ENCODE measurements at places on chromosomes 1 and 21.

DNA sequence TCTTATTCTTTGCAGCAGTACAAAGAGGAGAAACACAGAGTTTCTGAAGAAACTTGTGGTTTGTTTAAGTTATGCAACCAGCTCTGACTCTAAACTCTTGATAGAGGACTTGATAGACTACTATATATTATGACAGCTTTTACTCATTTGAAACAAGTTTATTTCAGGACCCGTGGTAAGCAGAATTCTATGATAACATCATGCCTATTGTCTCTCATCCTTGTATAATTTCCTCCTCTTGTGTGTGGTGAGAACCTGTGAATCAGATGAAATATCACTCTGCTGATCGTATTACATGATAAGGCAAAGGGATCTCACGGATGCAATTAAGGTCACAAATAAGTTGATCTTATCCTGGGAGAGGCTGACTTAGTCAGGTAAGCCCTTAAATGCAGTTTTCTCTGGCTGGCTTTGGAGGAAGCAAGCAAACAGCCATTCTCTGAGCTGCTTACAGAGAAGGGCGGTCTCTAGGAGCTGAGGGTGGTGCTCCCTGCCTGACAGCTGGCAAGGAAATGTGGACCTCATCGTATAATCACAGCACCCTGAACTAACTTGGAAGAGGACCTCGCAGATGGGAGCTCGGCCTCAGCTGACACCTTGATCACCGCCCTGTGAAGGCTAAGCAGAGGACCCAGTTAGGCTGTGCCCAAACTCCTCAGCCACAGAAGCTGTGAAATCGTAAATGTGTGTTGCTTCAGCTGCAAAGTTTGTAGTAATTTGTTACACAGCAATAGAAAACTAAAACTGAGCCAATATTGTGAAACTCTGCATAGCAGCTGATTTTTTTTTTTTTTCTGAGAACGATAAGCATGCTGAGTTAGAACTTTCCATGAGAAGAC lies 151.1 kb upstream of the DPT start:
- no peak for DNase-seq

GRCh38 chr1:216238844-216239243 lies 184.4 kb downstream of the USH2A start:
- DNase-seq, result no peak

DNA sequence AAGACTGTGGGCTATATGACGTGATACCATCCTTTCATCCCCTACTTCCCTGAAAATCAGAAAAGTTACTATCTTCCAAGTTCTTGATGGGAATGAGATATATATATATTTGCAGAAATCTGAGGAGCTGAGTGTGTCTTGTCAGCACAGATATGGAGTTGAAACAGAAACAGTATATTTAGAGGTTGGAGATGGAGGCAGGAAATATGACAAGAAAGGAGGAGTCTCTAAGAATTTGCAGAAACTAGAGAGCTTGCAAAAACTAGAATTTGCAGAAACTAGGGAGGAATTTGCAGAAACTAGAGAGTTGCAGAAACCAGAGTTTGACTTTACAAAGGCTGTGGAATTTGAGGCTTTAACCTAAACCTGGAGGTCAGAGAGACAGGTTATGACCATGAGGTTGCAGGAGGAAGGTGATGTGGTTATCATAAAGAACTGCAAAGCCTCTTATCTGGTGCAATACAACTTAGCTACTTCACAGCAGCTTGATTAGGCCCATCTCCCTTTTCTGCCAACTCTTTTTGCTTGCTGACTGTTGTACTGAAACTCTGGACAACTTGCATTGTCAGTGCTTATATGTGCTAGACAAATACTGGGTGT lies 22.3 kb downstream of the XCL2 start:
- no peak for DNase-seq

GRCh38 chr1:238469146-238469631 lies 578.5 kb upstream of the ZP4 start:
- DNase-seq, result no peak

GRCh38 chr1:6385488-6386191 lies 7.9 kb downstream of the ACOT7 start:
- no peak for DNase-seq

- no peak for DNase-seq
Measured at GRCh38 chr1:98842241-98842640, 162.4 kb downstream of the PLPPR5 start.

DNA sequence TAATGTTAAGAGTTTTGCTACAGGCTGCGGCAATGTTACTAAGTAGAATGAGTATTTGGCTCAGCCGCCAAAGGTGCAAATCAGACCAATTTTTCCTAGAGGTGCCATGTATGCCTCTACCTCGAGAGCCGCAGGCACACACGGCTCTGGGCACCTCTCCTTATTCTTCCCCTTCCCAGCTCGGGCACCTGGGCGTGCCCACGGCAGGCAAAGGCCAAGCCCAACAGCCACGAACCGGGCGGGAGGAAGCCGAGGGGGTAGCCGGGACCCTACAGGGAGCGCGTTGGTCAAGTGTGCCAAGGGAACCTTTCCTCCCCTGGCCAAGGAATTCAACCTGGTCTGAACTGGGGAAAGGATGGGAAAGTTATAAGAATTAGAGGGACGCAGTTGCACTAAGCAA lies 31.0 kb downstream of the LRRC3 start:
- DNase-seq, result no peak

DNA sequence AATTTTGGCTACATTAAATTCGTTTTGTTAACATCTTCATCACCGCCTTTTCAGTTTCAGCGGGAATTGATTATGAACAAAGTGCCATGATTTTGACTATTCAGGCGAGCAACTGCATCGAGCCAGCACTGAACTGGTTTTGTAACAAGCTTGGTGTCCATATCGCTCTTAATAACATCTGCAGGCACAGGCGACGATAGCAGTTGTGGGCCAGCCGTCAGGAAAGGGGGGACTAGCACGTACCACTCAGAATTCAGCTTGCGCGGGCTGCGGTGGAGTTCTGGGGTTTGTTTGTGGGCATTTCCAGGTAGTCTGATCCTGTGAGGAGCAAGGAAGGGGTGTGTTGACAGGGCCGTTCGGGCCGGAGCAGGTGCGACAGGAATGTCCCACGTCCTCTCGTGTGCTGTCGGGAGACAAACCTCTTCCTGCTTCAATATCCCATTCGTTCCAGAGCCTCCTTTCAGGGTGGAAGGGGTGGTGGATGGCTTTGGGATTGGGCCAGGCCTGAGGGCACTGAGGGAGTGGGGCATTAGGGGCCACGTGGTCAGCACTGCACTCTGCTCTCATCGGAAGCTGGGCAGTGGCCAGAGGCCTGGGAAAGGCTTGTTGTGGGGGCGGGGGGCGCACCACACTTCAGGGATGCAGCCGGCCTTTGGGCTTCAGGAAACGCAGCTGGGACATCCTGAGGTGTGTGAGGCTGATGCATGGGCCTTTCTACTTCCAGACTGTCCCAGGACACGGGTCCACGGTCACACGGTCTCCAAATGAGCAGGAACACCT lies 39.1 kb downstream of the SKI start:
- no peak for DNase-seq

- no peak for DNase-seq
Measured at GRCh38 chr1:174165471-174166137, 6.3 kb downstream of the RABGAP1L start.

- DNase-seq, result no peak
Measured at GRCh38 chr1:55575571-55576279, 360.6 kb upstream of the USP24 start.

DNA sequence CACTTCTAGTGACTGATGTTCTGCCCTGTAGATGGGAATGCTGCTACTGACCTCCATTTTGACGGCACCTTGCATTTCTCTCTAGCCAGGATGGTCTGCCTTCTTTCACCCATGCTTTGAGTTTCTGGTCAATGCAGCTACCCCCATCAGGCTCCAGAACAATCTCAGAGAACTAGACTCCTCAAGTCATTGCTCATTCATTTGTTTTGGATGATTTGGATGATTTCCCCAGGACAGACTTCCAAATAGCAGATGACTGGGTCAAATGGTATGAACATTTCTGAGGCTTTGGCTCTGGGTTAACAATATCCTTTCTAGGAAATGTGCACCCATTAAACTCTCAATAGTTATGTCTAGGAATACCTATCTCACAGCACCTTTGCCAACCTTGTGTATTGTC lies 63.9 kb downstream of the CSMD2 start:
- DNase-seq, result no peak

DNA sequence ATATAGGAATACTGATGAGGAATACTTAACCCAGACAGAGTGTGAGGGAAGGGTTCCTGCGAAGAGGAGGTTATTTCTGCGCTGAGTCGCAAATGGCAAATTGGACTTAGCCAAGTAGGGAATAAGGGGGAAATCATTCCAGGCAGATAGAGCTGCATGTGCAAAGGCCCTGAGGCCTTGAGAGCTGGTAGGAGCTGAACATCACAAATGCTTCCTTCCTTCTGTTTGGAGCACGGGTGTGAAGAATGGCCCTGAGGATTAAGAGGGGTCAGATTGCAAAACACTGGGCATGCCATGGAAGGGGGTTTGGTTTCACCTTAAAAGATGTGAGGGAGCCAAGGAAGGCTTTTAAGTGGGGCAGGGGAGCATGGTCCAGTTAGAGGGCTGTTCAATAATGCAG lies 12.4 kb downstream of the IER5 start:
- no peak for DNase-seq

DNA sequence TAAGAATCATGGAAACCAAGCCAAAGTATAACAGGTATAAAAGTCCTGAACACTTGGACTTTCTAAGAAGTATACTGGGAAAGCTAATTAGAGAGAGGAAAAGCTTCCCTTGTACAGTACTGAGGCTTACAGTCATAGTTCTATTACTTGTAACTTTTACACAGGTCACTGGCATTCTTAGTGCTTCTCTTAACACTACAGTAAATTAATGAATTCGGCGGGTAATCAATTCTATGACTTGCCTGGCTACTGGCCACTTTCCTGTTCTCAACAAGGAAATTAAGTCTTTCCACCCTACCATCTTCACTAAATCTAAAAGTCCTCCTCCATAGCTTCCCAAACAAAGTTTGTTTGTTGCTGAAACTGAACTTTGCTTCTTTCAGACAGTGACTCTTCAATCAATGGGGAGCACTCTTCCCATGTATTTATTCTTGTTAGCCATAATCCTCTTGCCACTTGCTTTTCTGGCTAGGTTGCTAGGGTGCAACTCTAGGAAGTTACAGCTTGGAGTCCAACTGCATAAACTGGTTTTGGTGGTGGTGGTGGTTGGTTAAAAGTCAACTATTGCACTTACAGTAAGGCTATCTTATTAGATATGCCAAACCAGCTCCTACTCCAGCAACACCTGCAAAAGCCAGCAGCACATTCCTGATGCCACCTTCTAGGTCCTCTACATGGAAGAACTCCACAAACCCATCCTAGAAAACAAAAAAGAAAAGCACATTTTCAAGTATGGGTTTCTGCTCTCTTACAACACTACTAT lies 2.4 kb downstream of the MCL1 start:
- no peak for DNase-seq

DNA sequence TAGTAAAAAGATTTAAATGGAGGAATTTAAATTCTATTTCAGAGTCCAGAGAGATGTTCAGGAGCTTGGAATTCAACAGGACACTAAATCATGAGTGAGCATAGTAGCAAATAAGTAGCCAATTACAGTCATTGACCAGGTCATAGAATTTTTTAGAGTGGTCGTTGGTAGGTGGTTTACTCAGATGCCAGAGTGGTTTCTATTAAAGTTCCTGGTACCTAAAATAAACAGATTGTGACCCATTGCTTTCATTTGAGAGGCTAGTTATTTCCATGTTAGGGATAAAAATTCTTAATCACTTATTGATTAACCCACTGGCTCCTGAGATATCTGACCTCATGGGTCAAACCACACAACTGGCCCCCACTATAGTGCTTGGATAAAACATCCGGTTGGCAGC lies 201.3 kb downstream of the ASTN1 start:
- no peak for DNase-seq

GRCh38 chr1:180402001-180402400 lies 100.4 kb downstream of the ACBD6 start:
- DNase-seq, result no peak

DNA sequence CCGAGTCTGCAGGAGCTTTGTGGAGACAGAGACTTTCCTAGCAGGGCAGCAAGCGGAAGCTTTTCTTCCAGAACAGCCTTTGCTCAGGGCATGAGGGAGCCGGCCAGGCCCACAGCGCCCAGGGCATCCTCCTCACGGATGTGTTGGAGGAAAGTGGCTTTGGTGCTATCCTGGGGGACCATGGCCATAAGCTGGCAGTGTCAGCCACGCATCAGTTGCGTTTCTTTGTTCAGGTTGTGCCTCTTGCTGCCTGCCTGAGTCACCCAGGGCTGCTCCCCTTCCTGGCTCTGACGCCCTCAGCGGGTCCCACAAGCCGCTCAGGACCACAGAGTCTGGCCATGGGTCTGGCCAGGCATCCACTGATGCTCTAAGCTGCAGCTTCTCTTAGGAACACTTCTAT lies 39.6 kb upstream of the PRSS38 start:
- DNase-seq, result no peak

DNA sequence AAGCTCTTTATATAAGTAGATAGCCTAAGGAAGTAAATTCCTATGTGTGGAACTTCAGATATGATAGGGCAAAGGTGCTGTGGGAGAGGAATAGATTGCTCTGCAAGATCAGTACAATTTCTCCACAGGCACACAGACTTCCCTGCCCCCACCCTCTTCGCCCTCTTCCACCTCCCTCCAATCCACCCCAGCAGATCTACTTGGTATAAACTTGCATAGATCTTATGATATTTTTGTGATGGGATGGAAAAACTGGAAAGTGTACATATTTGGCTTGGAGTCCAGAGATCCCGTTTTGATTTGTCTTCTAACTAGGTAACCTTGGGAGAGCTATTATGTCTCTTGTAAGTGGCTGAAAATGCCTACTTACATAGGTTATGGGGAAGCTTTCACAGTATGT lies 586.3 kb upstream of the USP24 start:
- no peak for DNase-seq

- DNase-seq, result no peak
Measured at GRCh38 chr1:53725238-53725689, 13.7 kb downstream of the GLIS1 start.

- DNase-seq, result no peak
Measured at GRCh38 chr1:101338714-101339430, 102.1 kb downstream of the S1PR1 start.

GRCh38 chr1:85656948-85657347 lies 51.3 kb downstream of the ZNHIT6 start:
- DNase-seq, result no peak

DNA sequence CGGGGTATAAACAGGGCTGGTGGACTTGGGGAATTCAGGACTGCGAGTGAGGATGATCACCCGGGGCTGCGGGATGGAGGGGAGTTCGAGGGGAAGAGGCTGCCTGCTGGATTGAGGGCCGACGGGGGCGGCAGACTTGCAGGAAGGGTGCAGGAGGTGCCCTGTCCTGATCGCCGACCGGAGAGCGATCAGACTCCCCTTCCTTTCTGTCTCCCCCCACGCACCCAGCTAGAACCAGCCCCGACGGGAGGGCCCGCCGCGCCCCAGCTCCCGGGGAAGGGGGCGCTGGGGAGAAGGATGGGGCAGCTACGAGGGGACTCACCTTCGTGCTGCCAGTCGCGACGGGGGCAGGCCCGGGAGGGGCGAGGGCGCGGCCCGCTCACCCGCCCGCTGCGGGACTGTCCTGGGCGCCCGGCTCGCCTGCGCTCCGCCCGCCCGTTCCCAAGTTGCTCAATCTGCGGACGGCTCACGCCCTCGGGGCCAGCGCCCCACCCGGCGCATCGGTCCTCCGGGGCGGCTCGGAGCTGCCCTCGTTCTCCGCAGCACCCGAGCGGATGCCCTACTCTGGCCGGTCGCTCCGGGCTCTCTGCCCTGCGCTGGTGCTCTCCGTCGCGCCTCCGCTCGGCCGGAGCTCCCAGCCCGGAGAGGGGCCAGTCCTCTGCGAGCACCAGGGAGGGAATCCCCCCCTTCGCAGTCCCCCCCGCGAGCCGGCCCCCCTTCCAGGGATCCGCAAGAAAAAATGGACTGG lies at the start of gene RSPO1:
Gene RSPO1, minus strand, starts transcription at position 649 of the 748 bp plus-strand sequence. CDS start 5,231 bp downstream, outside the sequence.
- DNase-seq, result no peak

Measured in cortex of kidney (tissue), 1 donor.